Stimulated activated CD4-positive, alpha-beta T cell treated with anti-CD3 and anti-CD28 coated beads, TNF-alpha, amount 100 ng/mL, for 1 hour (primary cell): ENCODE measurements at places on chromosomes 12 and 14.

- no peak for DNase-seq
These were observed 185.5 kb upstream of the ATP2B1 start for GRCh38 chr12:89893972-89894706.

GRCh38 chr12:94123127-94123526 lies 25.2 kb upstream of the PLXNC1 start:
- no peak for DNase-seq

GRCh38 chr12:53169644-53170043 lies 10.9 kb upstream of the ZNF740 start:
- no peak for DNase-seq

DNA sequence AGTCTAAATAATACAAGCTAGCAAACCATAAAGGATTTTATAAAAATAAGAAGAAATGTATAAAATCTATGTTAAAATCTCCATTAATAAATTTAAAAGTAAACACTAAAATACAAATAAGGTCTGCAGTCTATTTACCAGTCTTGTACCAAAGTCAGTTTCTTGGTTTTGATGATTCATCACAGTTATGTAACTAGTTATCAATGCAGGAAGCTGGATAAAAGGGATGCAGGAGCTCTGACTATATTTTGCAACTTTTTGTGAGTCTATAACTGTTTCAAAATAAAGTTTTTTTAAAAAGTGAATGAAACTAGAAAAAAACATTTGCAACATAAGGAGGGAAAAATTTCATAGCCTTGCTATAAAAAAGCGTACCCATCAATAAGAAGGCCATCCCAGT lies 151.5 kb downstream of the DERA start:
- DNase-seq, result no peak

GRCh38 chr12:107558816-107559382 lies 126.7 kb upstream of the PWP1 start:
- no peak for DNase-seq

DNA sequence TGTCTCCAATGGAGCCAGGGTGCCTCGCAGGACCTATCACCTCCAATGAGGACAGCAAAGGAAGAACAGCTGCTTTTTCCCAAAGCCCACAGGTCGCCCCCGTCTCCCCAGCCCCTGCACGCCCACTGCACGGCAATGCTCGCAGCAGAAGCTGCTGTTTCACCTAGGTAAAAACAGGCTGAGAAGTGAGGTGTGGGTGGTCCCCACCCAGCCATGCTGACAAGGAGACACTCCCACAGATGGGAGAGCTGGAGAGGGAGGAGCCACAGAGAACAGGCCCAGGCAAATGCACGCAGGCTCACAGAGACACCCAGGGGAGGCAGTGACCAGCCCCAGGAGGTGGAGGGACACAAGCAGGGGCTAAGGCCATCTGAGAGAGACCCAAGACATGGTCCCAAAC lies 10.4 kb downstream of the CFAP73 start:
- DNase-seq, result no peak

GRCh38 chr14:39267608-39268005 lies 33.9 kb downstream of the MIA2 start:
- no peak for DNase-seq

DNA sequence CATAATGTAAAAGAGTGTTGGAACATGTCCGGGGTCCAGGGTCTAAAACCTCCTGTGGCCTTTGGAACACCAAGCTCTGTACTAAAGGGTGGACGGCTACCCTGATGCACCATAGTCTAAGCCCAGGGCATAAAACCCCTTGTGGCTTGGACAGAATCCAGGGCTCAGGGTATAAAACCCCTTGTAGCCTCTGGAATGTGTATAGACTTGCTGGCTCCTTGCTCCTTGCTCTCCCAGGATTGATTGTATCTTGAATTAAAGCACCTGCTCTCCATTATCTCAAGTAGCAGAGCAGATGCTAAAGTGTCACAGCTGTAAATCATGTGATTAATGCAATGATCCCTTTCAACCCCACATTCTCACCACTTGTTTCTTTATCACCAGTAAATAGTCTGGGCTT lies 556.5 kb downstream of the LRFN5 start:
- DNase-seq, result no peak

DNA sequence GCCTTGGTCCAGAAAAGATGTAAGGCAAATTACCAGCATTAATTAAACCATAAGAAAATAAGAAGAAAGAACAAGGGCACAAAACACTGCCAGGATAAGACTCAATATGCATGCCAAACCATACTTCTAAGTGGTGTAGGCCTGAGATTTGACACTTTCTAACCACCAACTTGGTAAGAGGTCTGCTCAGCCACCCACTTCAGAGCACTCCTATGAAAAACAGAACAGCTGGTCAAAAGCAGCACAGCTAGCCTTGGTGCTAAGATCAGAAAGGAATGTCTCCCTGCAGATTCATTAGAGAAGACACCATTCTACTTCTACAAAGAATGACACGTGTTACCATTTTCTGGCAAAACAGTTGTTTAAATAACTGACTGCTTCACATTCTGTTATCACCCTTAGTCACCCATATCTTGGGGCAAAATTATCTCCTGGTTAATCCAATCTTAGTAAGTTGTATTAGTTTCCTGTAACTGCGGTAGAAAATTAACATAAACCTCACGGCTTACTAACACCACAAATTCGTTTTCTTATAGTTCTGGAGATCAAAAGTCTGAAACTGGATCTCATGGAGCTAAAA lies 13.2 kb downstream of the RPS6KA5 start:
- DNase-seq, result no peak

GRCh38 chr12:49018261-49019119 lies at the start of gene PRKAG1:
PRKAG1 (minus strand) TSS chr12:49018776; CDS start chr12:49018740, 36 bp downstream.
- DNase-seq, result peak; percentile 89

DNA sequence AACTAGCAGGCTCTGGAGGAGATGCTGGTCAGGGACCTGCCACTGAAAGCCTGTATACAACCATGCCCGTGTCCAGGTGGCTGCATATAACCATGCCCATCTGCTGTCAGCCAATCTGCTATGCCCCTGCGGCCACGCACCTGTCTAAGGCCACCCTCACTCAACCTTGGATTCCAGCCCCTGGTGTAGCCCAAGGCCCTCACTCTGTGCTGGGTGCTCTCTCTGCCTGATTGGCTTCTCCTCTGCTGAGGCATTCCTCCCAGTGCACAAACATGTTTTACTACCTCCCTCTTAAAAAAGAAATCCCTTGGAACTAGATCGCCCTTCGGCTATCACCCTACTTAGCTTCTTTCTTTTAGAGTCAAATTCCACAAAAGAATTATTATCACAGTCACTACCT lies 45.5 kb downstream of the ZFP36L1 start:
- no peak for DNase-seq

- DNase-seq, result no peak
These were observed 56.0 kb downstream of the RASSF3 start for GRCh38 chr12:64666054-64666914.
